ENCODE measurements at places on chromosomes 3 and 15.

GRCh38 chr3:105040026-105040622, 326.6 kb upstream of the ALCAM start:
- no peak for DNase-seq

DNA sequence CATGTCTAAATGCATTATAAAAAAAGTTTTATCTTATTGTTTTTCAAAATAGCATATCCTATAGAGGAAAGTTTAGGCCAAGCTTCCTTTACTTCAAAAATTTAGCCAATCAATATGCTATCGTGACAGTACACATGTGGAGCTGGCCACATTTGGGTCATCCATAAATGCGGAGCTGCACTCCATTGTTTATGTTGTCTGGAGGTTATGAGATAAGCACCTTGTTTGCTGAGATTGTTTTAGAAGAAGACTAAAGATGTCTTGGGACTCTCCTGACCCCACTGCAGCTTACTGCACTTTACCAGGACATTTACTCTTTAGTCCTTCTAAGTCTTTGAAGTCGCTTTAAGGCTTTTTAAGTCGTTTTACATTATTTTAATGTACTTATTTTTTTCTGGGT, 265.9 kb downstream of the OCA2 start:
- no peak for DNase-seq

- DNase-seq = no peak
Observed at GRCh38 chr3:194218646-194219453, 82.9 kb downstream of the HES1 start.

GRCh38 chr15:91752081-91752785, 101.3 kb upstream of the SLCO3A1 start:
- no peak for DNase-seq

GRCh38 chr3:107508331-107508730, 14.4 kb upstream of the BBX start:
- no peak for DNase-seq

- DNase-seq = no peak
Observed at GRCh38 chr3:11517601-11518000, 126.1 kb downstream of the VGLL4 start.

DNA sequence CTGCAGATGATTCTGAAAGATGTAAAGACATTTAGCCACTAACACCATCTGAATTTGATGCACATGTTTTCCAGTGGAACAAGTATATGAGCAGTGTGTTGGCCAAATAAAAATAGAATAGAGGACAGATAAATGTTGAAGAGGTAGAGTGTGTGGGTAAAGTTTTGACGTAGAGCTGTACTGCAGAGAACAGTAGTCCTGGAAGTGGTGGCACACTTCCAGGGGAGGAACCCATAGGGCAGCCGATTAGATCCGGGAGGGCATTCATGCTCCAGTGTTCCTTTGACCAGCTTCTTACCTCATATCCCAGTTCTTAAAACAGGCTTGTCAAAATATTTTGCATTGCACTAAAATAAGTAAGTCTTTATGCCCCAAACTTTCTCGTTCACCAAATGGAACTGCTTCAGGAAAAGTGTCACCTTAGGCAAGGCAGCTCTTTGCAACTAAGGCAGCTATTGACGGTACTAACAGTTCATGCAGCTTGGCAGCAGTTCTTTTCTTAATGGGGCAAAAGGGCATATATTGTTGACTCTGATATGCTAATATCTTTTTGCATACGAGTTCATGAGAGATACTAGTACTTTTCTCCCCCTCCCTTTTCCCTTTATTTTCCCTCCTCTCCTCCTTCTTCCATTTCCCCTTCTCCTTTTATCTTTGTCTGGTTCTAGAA, 429.3 kb upstream of the AZI2 start:
- DNase-seq = no peak

DNA sequence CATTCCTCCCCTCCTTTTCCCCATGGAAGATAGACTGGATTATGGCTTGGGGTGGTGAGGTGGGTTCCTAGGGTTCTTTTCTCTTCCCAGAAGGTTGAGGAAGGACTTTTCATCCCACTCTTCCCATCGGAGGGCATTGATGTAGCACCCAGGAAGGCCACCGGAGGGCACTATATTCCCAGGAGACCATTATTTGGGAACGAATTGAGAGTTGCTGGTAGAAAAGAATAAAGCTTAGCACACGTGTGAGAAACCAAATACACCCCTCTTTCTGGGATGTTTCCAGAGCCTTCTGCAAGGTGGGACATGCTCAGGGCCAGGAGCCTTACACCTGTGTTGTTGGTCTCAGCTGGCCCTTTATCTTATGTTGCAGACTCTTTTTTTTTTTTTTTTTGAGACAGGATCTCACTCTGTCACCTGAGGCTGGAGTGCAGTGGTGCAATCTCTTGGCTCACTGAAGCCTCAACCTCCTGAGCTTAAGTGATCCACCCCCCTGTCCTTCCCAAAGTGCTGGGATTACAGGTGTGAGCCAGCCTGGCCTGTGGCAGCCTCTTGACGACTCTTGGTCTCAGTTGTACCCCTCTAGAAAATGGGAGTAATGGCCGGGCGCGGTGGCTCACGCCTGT, 6.3 kb upstream of the CDC25A start:
- DNase-seq = peak; percentile 51

- peak; percentile 62 for DNase-seq
Observed at GRCh38 chr3:172153335-172153861, 114.0 kb downstream of the FNDC3B start.

GRCh38 chr3:173976281-173976680, 578.7 kb downstream of the NLGN1 start:
- no peak for DNase-seq

DNA sequence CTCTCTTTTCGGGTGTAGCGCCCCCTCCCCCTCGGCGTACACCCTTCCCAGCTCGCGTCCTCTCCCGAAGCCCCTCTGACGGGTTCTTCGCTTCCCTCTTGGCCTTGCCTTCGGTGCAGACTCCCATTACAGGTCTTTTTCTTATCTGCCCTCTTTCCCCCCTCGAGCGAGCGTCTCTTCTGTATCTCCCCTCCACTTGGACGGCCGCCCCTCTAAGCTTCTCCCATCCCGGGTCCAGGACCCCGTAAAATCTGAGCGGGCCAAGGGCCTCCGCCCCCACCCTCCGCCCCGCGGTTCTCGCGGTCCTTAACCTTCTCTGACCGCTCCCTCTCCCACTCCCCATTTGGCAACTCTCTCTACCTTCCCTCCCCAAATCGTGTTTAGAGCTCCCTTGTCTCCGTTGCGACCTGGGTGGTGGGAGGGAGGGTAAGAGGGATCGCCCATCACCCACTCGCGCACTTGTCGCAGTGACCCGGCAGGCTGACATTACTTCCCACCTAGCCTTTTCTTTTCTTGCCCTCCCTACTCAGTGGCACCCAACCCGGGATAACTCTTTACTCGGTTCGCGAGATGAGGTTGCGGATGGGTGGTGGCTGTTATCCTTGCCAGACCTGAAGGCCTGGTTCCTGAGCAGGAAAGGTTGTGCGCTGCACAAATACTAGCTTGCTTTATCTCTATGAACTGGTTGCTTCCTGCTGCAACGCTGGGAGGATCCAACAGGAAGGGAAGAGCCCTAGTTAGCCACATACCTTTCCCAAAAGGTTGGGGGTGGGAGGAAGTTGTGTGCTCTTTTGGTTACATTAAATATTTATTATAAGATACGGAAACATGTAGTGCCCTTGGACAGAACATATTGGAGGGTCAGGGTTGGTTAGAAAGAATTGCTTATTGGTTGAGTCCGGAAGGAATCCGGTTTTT, 922 bp downstream of the RAB11A start:
- DNase-seq = peak; percentile 45

GRCh38 chr3:61980041-61980440, 393.3 kb downstream of the FEZF2 start:
- peak; percentile 6 for DNase-seq

DNA sequence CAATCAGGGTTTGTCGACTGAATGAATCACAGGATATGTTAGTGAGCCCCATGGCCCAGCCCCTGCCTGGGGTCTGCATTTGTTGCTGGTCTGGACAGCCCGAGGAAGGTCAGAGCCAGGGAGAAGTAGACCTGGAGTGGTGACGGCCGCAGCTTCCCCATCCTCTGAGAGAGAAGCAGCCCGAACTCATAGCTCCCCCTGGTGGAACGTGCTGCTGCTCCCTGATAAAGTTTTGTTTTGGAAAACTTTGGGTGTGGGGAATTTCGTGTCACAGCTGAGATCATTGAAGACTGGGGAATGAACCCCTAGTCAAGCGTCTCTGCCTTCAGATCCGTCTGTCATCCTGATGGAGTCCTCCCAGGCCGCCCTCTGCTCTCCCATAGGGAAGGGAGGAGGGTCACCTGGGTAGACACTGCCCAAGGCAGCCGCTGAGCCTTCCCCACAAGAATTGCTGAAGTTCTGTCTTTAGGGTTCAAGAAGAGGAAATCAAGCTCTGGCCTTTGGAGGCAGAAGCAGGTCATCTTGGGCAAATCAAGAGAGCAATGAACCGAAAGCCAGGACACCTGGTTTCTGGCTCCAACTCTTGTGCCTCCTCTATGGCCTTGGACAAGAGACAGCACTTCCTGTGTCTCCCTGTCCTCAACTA, 60.5 kb downstream of the GLDN start:
- no peak for DNase-seq

- no peak for DNase-seq
Observed at GRCh38 chr15:86647810-86648440, 568.3 kb downstream of the AGBL1 start.

DNA sequence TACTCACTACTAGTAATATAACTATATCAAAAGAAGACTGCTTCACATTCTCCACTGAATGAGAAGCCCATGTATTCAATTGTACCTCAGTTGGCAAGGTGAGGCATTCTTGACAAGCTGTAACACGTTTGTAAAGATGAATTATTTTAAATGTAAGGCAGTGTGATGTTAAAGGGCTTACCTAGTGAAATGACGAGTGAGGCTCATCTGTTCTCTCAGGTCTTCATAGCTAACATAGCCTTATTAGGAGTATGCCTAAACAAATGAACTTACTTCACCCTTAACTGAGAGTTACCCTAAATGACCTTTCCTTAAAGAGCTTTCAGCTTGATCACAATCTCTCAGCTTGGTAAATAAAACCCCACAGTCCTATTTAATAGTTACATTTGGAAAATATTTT, 127.3 kb downstream of the FEZF2 start:
- DNase-seq = no peak

- no peak for DNase-seq
Observed at GRCh38 chr3:12394569-12395271, 89.6 kb upstream of the TSEN2 start.

DNA sequence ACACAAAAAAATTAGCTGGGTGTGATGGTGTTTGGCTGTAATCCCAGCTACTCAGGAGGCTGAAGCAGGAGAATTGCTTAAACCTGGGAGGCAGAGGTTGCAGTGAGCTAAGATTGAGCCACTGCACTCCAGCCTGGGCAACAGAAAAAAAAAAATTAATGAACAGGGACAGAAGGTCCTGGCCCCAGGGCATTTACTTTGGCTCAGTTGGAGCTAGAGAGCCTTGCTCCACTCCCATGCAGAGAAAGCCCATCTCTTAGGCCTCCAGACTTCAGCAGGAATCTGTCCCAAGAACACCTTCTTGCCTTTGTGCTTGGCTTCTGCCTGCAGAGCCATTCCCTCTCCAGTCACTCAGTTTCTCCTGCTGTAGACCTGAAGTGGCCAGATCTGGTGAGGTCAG, 8.7 kb downstream of the KLHDC8B start:
- DNase-seq = no peak

DNA sequence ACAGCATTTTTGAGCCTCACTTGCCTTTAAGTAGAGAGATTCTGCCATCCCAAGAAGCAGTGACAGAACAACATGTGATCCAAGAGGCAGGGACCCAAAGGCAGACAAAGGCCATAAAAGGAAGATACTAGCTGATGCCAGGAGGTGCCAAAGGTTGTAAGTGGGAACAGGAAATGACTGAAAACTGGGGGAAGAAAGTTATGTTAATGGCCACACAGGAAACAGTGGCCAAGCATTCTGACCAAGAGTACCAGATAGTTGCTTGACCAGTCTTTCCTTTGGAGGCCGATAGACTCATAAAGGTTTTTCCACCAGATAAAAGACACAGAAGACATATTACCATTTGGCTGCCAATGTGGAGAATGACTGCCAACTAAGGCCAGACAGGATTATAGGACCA, 274.5 kb upstream of the PEX5L start:
- DNase-seq = no peak

GRCh38 chr3:113606539-113607218, 74.3 kb downstream of the SIDT1 start:
- DNase-seq = no peak

DNA sequence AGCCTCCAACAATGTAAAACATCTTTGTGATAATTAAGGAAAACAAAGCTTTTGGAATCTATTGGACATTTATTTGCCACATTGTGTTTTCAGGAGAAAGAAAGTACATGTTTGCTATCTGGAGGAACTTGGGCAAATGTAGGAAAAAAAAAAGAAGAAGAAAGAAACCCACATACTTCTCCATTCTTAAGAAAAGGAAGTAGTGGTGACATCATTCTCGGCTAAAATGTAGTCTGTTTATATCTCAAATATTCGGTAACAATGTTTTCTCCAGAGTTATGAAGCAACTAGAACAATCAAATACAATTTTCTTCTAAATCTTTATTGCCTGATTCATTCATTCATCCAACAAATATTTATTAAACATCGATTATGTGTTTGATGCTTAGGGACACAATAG, 2.3 kb upstream of the TGFBR2 start:
- no peak for DNase-seq

- no peak for DNase-seq
Observed at GRCh38 chr3:146019508-146019907, 141.5 kb downstream of the PLOD2 start.

DNA sequence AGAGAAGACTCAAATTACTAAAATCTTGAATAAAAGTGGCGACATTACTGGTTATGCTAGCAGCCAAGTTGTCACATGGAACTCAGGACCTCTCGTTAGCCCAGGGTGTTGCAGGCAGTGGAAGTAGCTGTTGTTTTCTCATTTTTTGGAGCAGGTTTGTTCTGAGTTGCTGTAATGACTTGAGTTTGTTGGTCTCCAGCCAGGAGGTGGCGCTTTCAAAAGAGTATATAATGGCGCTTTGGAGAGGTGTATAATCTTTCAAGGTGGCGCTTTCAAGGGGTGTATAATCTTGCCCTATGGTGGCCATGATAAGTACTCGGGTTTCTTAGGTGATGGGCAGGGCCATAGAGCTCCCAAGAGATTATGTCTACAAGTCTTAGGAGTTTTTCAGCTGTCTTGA, 632.7 kb downstream of the NTRK3 start:
- no peak for DNase-seq

DNA sequence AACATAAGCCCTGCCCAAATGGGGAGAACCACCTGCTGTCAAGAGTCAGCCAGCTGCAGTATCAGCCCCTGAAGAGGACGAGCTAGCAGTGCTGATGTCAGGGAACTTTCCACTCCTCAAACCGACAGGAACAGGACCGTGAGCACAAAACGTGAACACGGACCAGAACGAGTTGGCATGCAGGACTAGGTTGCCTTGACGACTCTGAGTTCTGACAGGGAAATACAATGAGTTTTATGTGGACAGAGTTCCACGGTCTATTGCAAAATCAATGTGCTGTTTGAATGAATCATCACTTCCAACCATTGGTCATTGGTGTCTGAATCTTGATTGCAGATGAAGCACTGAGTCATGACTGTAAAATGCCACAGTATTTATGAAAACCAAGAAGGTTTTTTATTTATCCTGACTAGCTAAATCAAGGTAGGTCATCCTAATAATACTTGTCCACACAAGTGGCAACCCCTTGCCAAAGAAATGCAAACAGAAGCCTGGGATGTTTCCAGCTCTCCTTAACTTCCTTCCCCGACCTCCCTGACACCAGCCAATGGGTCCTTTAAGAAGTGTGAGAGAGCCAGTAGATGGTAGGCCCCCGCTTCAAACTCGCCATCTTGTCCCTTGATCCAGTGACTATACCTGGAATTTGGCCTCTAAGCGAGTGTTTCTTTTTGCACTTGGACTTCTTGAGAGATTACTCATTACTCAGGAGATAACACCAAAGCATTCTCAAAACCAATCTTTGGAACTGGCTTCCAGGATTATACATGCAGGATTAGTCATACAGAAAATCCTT, 119.6 kb downstream of the ASB7 start:
- no peak for DNase-seq

All from left renal cortex interstitium (tissue), 4 donors.